Fibroblast of pulmonary artery (primary cell): ENCODE measurements at places on chromosomes 3 and 15.

- DNase-seq, result no peak
These were observed 1038.8 kb upstream of the GBE1 start for GRCh38 chr3:82800248-82800647.

- DNase-seq, result peak; percentile 83
These were observed 38.4 kb downstream of the GTF2E1 start for GRCh38 chr3:120780977-120781376.

- DNase-seq, result no peak
These were observed 115.1 kb downstream of the IQSEC1 start for GRCh38 chr3:12957824-12958792.

GRCh38 chr3:121970047-121970446, 52.0 kb downstream of the ILDR1 start:
- no peak for DNase-seq

DNA sequence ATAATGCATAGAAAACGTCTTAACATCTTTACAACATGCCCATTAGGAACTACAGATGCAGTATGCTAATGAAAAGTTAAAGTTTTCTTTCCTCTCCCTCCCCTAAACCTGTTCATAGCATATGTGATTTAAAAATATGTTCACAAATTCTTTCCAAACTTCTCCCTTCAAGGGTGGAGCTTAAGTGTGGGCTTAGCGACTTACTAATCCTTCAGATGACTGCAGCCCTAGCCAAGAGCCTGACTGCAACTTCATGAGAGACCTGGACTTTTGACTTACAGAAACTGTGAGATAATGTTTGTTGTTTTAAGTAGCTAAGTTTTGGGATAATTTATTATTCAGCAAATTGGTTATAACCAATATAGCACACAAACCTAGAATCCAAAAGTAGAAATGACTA, 22.0 kb upstream of the ANXA2 start:
- no peak for DNase-seq

DNA sequence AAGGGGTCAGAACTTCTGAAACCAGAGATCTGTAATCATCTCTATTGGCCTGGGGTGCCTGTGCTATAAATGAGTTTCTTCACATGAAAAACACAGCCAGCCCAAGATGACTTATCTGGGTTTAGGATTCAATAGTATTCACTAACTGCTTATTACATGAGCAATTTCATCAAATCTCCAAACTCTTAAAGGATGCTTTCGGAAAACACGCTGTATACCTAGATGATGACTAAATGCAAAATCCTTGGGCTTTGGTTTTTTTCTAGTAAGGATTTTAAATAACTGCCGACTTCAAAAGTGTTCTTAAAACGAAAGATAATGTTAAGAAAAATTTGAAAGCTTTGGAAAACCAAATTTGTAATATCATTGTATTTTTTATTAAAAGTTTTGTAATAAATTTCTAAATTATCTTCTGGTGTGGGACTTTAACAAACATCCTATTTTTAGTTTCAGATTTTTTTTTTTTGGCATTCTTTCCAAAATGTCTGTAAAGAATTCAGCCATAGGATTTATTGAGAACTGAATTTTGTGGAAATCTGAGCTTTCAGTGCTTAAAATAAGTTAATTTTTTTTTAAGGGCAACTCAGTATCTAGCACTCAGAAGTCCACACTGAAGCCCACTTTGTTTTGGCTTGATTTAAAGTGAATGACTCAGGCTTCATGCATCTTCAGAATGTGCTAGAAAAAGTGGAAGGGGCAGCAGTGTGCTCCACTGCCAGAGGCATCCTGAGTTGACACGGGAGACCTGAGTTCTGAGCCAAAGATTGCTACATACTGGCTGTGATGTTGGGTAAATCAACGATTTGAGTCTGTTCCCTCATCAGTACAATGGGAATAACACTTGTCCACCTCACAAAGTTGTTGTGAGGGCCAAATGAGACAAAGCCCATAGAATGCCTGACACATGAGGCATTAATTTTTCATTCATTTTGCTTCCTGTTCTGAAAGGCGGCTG, 18.7 kb downstream of the TMEM43 start:
- peak; percentile 99 for DNase-seq

DNA sequence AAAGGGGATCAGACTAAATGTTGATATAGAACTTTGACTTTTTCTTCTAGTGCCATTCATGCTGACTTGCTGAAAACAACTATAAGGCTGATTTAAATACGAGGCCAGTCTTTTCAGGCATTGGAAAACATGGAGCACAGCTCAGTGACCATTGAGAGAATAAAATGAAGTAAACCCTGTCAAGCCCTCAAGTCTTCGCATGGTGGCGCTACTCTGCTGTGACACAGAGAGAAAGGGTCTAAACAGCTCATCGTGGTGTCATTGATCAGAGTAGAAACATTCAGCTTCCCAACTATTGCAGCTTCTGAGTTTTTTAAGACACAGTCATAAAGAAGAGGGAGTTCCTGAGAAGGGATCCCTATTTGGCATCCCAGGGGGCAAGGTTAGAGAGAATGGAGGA, 716.2 kb downstream of the DIPK2A start:
- DNase-seq, result peak; percentile 3

- DNase-seq, result no peak
These were observed 76.4 kb upstream of the TRPM1 start for GRCh38 chr15:31177951-31178350.

GRCh38 chr3:57545636-57546268, 1.6 kb upstream of the DNAH12 start:
- DNase-seq, result peak; percentile 29

DNA sequence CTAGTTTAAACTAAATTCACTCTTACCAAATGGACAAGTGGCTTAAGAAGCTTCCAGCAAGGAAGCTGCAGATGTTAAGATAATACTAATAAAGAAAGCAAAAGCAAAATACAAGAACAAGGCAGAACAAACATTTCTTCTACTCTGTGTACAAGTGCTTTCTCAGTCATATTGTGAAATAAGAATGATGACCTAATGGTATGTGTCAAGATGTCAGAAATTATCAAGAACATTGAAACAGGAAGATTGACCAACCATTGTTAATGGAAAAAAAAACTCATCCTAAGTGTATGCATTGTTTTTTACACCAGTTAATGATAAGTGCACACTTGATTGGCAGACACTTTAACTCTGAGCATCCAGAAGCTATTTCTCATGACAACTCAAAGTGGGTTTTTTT, 65.4 kb upstream of the P2RY1 start:
- peak; percentile 81 for DNase-seq

DNA sequence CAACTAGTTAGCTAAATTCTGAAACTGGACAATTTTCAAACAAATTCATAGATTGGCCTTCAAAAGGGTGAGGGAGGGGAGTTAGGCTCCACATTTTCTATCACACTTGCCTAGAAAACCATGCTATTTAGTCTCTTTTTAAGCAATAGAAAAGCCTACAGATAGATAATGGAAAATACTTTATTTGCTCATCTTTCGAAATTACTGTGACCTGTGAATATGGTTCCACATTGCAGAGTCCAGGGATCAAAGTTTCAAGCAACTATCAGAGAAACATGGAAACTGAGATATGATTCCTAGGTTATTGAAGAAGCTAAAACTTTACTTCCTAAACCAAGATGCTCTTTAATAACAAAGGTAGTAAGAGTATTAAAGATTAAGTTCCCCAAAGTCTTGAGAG, 176.6 kb upstream of the NECTIN3 start:
- no peak for DNase-seq

DNA sequence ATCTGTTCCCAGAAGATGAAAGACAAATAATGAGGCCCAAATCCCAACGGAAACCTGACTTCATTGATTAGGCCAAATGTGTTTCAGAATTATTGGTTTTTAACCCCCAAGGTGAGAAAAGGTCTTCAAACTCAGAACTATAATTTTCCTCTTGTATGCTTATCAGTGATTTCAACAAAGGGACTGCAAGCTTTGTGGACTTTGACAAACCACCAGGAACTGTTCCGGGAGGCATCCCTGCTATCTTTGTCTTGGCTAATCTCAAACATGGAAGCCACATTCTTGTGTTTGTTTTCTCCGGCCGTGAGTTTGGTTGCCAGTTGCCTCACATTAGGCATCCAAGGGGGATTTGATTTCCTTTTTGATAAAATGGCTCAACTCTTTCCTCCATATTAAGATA, 19.5 kb downstream of the ARHGEF3 start:
- peak; percentile 26 for DNase-seq

DNA sequence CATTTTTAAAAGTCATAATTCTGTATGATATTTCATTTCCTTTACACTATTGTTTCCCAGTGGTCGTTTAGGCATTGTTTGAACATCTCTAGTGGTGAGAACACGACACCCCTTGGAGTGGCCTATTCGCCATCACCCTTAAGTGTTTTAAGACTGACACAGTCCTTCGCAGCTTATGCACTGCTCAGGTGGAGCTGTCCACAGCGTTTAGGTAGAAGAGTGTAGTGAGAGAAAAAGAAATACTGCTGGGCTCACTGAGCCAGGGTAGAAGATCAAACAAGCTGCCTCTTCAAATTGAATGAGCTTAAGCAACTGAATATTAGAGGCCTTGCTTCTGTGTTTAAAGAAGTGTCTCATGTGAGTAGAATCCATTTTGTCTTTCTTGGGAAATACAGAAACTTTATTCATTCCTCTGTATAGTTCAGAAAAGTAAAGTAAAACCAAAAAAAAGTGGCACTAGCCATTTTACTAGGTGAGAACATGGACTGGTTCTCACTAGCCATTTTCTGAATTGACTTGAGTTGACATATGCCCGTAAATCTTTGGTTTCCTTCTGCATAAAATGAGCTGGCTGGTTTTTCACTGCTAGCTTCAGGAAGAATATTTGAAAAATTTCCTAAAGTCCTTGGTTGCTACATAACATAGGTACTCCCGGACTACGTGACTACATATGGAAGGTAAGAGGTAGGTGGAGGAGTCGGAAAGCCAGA, 155.9 kb downstream of the P3H2 start:
- DNase-seq, result no peak

DNA sequence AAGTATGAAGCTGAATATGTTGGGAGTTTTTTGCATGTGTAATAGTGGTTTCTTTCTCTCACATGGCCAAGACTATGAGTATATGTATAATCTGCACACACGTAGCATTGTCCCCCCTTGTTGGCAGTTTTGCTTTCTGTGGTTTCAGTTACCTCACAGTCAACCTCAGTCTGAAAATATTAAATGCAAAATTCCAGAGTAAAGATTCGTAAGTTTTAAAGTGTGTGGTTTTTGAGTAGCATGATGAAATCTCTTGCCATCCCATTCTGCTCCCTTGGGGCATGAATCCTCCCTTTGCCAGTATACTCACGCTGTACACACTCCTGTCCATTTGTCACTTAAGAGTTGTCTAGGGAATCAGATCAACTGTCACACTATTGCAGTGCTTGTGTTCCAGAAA, 742.0 kb upstream of the CCDC54 start:
- peak; percentile 56 for DNase-seq

DNA sequence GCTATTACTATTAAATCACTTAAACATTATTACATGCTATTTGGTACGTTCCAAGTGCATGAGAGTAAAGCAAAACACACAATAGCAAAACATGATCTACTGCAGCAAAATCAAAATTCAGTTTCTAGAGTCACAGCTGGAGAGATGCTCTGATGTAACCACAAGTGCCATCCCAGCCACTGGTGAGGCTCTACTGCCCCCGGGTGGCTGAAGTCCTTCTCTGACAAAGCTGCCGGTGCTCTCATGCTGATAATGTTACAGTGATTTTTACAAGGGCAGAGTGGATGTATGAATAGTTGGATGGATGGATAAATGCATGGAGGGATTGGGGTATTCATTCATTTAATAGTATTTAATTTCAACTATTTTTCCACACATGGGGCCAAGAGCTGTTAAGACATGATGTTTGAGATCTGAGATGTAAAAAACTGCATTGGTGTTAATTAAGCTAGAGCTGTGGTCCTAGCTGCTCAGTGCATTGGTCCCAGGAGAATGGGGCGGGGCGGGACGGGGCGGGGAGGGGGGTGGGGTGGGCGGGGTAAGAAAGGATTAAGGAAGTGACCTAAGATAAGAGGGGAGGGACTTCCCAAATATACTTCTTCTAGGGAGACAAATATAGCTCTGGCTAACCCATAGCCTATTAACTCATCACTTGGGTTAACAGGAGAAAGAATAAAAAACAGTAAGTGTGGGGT, 5.3 kb upstream of the SPESP1 start:
- peak; percentile 79 for DNase-seq

- DNase-seq, result peak; percentile 53
These were observed 203.8 kb downstream of the UACA start for GRCh38 chr15:70559265-70560239.

DNA sequence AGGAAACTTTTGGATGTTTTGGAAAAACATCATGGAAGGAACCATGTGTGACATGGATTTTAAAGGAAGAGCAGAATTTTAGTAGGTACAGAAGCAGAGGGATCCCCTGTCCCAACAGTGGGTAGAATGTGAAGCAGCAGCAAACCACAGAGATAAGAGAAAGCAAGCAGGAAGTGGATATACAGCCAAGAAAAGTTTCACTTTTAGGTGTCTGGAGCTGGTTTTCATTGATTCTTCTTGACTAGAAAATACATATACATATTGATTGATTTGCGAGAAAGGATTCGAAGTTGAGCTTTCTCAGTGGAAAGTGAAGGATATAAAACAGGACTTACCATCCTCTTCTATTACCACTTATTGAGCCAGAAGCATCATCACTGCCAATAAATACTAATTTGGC, 133.5 kb downstream of the KCNMB2 start:
- DNase-seq, result no peak

DNA sequence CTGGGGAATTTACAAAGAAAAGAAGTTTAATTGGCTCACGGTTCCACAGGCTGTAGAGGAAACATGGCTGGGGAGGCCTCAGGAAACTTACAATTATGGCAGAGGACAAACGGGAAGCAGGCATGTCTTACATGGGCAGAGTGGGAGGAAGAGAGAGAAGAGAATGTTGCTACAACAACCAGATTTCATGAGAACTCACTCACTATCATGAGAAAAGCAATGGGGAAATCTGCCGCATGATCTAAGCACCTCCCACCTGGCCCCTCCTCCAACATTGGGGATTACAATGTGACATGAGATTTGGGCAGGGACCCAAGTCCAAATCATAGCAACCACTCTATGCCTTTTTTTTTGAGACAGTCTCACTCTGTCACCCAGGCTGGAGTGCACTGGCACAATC, 28.8 kb downstream of the PCNP start:
- DNase-seq, result no peak

DNA sequence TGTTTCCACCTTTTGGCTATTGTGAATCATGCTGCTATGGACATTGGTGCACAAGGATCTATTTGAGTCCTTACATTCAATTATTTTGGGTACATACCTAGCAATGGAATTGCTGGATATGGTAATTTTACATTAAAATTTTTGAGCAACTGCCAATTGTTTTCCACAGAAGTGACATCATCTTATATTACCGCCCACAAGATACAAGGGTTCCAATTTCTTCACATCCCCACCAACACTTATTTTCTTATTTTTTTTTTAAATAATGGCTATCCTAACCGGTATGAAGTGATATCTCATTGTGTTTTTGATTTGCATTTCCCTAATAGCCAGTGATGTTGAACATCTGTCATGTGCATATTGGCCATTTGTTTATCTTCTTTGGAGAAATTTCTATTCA, 22.5 kb upstream of the NPTN start:
- DNase-seq, result no peak

- DNase-seq, result no peak
These were observed 54.5 kb upstream of the DCBLD2 start for GRCh38 chr3:98956008-98956407.

- DNase-seq, result no peak
These were observed 8.1 kb downstream of the ZXDC start for GRCh38 chr3:126467611-126467955.
